ENCODE measurements at places on chromosomes 5 and 9.

- DNase-seq: no peak
These were observed 205.2 kb downstream of the SEC61B start for GRCh38 chr9:99427260-99427659.

- DNase-seq: no peak
These were observed 246.6 kb upstream of the IRX2 start for GRCh38 chr5:2998106-2998505.

GRCh38 chr5:142428036-142428772, 103.4 kb upstream of the SPRY4 start:
- DNase-seq: no peak

DNA sequence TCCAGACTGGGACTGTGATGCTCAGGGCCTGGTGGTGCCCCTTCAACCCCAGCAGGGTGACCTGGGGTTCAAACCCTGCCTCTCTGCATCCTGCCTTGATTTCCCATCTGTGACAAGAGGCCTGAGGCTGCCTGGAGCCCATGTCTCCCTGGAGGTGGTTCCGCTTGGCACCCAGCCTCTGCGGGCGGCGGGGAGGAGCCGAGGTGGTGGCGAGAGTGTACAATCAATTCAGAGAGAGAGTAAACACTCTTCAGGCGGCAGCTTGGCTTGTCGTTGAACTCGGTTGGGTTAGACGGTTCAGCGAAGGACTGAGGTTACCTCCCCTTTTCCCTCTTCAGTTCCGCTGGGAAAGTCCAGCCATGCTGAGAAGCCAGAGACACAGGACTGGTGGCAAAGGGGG, 39.3 kb downstream of the NTNG2 start:
- DNase-seq: no peak

DNA sequence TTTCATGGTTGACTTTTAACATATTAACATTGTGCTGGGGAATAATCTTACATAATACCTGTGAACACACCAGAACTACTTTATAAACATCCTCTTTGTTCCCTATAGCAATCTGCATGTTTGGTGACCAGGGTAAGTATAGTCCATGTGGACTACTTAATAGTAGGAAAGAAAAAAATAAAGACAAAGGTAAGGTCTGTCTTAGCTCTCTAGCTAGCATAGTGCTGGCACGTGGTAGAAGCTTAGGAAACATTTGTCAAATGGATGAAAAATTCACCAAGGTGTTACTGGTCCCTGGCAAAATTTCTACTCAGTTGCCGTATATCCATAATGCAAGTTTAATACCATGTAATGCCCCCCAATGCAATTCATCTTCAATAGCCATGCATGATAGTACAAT, 78.6 kb upstream of the ABCA1 start:
- DNase-seq: no peak

DNA sequence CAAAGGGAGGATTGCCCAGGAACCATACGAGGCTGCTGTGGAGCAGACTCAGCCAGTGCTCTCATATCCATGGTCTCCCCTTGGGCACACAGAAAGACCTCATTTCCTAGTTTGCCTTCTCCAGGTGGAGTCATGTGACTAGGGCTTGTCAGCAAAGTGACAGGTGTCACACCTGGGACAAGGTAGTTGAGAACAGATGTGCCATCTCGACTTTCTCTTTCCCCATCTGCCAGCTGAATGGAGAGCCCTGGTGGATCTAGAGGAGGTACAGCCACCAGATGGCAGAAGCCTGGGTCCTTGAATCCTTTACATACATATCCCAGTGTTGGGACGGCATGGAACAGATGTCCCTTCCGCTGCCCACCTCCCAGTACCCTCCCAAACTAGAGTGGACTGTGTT, 42.9 kb upstream of the ALDOB start:
- no peak for DNase-seq

DNA sequence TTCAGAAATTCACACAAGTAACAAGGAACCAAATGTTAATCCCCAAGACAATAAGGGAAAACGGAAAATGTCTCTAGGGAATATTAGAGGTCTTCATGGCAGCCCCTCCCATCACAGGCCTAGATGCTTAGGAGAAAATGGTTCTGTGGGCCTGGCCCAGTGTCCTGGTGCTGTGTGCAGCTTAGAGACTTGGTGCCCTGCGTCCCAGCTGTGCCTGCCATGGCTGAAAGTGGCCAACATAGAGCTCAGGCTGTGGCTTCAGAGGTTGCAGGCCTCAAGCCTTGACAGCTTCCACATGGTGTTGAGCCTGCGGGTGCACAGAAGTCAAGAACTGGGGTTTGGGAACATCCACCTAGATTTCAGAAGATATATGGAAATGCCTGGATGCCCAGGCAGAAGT, 942.3 kb downstream of the PTPRD start:
- no peak for DNase-seq

- DNase-seq: no peak
These were observed 376.0 kb upstream of the IRX2 start for GRCh38 chr5:3127423-3127911.

DNA sequence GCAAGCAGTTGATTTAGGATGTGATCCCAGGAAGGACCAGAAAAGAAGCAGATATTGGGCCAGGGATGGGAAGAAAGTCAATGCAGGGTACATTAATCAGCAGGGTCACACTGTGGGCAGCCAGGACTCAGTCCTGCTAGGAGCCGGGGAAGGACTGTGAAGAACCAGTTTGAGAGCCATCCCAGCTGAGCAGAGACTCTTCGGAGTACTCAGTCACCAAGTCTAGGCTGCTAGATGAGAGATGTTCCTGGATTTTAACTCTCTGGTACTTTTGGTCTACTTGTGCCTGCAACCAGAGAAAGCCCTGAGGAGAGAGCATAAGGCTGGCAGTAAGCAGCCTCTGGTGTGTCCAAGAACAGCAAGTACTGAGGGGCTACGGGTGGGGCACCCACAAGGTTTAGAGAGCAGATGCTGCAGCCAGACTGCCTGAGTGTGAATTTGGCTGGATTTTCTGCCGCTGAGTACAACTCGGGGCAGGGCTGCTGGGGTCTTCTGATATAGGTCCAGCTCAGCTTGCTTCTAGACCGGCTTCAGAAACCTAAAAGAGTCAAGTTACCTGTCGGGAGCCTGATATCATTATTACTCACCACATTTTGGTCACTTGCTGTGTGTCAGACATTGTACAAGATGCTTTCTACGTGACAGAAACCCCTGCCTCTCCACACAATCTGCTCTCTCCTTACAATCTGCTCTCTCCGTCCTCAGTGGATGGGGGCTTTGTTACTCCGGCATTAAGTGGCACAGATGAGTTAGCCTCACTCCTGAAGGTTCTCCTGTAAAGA, 250.2 kb upstream of the GAS1 start:
- DNase-seq: no peak

GRCh38 chr9:97983589-97984187, 547 bp downstream of the ANP32B start:
- peak; percentile 72 for DNase-seq

GRCh38 chr5:147200004-147200403, 34.8 kb upstream of the STK32A start:
- DNase-seq: no peak

- DNase-seq: no peak
These were observed 758.6 kb upstream of the DMAC1 start for GRCh38 chr9:8558176-8558575.
